ENCODE measurements at places on chromosomes 12 and 14.
A peak's percentile ranks its signal among the peaks of the same experiment; 100 is the strongest.

- peak; percentile 62 for DNase-seq
Observed at GRCh38 chr12:51823875-51824565, 24.5 kb downstream of the FIGNL2 start.

DNA sequence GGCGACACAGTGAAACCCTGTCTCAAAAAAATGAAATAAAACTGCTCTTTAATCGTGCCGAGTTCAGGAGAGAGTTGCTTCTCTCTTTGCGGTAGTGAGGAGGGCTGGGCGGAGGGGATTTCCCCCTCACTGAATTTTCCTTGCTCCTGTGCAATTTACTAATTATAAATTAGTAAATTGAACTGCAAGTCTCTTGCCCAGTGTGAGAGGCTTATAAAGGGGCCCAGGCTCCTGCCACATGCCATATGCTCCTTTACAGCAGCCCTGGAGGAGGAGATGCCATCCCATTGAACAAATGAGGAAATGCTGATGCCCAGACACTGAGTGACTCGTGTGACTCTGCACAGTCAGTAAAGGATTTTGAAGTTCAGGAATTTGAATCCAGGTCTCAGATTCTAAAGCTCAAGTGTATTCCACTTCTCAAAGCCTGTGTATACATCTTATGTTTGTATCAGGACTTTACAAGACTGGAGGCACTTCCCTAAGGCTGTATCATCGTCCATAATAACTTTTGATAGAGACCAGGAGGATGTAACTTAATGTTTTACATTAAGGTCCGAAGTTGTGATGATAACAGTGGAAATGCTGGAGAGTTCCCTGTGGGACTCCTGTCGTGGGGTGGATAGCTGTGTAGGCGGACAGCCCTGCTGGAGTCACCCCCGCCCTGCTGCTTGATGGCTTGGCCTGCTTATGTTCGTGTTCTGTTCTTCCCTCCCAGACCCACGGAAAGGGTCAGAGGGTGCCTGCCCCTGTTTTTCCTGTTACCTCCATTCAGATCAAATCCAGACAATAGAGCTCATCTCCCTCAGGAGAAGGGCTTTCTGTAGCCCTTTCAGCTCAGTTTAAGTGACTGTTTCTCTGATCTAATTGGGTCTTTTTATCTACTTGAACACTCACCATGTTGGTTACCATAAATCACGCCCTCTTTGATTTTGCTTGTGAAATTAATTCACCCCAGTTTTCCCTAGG is 13.9 kb downstream of the PELI2 start:
- no peak for DNase-seq

DNA sequence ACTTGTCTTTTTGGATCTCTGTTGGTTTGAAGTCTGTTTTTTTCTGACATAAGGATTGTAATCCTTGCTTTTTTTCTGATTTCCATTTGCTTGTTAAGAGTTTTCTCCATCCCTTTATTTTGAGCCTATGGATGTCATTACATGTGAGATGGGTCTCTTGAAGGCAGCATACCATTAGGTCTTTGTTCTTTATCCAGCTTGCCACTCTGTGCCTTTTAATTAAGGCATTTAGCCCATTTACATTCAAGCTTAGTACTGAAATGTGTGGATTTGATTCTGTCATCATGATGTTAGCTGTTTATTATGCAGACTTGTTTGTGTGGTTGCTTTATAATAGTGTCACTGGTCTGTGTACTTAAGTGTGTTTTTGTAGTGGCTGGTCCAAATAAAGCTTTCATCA is 100.0 kb downstream of the CCDC91 start:
- no peak for DNase-seq

DNA sequence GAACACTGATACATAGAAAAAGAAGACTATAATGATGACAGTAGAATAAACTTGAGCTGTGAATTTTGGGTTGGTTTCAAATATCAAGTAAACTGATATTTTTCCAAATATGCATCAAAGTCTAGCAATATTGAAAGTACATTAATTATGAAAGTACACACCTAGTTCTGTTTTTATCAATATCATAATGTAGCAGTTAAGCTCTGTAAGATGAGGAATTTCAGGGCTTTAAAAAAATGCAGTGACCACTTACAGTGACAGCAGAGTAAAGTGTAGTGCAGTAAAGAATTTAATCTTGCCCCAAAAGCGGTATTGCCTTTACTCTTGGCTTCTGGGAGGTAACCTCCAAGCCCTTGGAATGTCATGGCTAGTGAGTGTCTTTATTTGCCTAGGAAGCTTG is 102.9 kb upstream of the ABCD2 start:
- DNase-seq: no peak

GRCh38 chr12:67482751-67483661 is 165.5 kb upstream of the DYRK2 start:
- peak; percentile 23 for DNase-seq

- no peak for DNase-seq
Observed at GRCh38 chr14:63322897-63323573, 4.3 kb upstream of the GPHB5 start.

DNA sequence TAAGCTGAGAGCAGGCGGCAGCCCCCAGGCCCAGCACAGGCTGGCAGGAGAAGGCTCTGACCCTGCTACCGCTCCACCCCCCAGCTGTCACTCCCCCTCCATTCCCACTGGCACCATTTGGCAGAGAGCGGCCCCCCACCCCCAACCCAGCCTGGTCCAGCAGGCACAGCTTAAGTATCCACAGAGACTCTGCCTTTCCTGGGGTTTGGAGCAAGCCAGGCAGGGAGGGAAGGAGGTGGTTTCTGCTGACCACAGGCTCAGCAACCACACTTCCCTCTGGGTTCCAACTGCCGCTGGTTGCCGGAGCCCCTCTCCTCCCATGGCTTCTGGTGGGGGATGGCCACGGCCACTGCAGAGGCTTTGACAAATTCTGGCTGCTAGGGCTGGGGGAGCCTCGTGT is 30.5 kb upstream of the CCND2 start:
- DNase-seq: no peak

GRCh38 chr14:104558231-104559027 is 21.1 kb upstream of the C14orf180 start:
- no peak for DNase-seq

GRCh38 chr14:78950649-78951048 is 780.5 kb downstream of the NRXN3 start:
- peak; percentile 51 for DNase-seq

- no peak for DNase-seq
Observed at GRCh38 chr14:100832311-100832960, 6.5 kb downstream of the MEG3 start.

DNA sequence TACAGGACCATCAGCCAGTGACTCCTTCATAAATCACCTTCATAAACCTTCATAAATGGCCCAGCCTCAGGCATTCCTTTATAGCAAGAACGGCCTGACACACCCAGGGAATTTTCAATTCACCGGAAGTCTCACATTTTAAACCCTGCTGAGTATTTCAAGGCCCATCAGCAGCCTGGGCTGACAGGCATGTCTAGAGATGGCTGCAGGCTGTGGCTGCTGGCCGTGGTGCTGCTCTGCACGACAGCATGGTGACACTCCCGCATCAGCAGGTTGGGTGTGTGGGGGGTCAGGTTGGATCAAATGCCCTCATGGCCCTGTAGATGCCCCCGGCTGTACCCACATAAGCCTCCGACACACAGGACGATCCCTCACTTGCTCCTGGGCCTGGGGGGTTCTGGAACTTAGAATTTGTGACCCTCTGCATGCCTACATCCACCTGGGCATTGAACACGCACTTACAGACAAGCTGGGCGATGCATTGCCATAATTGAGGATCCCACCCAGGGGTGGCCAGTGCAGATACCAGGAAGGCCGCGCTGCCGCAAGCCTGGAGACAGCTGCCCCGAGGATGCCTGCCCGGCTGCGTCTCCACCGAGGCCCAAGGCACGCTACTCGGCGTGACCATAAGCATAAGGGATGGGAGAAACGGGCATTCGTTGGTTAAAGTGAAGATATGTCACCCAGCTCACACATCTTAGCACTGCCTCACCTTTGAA is 124.3 kb downstream of the PIWIL1 start:
- no peak for DNase-seq

DNA sequence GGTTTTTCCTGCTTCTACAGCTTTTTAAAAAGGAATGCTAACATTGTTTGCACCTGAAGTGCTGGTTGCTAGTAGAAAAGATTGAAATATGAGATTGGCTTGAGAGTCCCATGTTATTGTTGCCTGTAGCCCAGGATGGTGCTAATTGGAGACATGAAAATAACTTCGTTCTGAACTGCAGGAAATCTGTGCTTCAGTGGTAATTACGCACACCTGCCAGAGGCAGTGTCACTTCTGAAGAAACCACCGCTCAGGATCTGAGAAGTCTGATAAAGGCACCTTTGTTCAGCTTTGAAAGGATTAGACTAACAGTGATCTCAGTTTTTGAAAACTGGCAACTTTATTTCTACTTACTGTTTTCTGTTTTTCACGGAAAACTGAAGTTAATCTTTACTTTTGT is 15.5 kb upstream of the ATP6V0A2 start:
- DNase-seq: no peak

DNA sequence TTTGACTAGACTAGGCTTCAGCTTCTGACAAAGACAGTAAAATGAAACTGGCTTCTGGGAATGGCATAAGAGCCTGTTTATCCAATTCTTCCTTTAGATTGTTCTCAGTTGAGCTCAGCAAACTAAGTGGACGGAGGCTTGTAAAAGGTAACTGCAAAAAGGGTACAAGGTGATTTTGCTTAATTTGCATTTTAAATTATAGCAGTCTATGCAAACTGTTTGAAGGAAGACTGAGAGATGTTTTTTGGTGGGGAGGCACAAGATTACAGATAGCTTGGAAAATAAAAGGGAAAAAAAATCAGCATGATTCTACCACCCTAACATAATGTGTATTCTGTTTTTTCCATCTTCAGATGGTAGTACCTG is 5.0 kb downstream of the SUSD6 start:
- DNase-seq: no peak

- no peak for DNase-seq
Observed at GRCh38 chr12:47943623-47944340, 19.6 kb upstream of the TMEM106C start.

- peak; percentile 67 for DNase-seq
Observed at GRCh38 chr14:54253195-54253947, 143.4 kb upstream of the CDKN3 start.

DNA sequence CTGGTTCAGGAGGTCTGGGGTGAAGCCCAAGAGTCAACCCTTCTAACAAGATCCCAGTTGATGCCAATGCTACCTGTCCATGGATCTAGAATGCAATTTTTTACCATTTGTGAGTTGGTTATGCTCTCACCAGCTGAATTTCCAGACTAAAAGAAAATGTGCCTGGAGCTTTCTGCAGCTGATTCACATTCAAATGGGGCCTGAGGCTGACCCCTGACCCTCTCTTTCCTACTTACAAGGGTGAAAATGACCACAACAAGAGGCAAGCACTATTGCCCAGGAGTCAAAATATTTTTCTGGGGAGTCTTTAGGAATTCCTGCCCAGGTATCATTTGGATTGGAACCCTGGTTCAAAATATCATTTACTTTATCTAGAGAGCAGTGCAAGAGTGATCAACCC is 159.1 kb downstream of the SAMD4A start:
- DNase-seq: no peak

DNA sequence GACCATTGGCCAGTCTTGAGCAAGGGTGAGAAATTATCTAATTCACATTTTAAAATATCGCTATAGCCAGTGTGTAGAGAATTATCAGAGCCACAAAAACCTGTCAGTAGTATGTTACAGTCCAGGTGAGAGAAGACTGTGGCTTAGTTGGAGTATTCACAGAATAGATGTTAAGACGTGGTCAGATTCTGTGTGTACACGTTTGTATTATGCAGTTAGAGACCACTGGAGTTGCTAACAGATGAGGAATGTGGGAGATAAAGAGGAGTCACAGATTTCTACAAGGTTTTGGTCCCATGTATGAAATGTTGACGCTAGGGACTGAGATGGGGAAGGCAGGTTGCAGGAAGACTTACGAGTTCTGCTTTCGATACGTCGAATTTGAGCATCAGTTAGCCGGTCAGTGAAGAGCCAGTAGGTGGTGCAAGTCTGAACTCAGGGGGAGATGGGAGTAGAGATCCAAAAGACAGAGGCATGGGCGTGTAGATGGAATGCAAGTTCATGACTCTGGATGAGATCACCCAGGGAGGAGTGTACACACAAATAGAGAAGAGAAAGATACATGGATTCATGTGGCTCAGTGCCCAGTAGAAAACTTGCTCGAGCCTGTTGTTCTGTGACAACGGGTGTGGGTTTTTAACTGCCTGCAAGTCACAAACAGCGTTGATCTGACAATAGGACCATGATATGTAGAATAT is 114.8 kb upstream of the FLRT2 start:
- DNase-seq: peak; percentile 90

DNA sequence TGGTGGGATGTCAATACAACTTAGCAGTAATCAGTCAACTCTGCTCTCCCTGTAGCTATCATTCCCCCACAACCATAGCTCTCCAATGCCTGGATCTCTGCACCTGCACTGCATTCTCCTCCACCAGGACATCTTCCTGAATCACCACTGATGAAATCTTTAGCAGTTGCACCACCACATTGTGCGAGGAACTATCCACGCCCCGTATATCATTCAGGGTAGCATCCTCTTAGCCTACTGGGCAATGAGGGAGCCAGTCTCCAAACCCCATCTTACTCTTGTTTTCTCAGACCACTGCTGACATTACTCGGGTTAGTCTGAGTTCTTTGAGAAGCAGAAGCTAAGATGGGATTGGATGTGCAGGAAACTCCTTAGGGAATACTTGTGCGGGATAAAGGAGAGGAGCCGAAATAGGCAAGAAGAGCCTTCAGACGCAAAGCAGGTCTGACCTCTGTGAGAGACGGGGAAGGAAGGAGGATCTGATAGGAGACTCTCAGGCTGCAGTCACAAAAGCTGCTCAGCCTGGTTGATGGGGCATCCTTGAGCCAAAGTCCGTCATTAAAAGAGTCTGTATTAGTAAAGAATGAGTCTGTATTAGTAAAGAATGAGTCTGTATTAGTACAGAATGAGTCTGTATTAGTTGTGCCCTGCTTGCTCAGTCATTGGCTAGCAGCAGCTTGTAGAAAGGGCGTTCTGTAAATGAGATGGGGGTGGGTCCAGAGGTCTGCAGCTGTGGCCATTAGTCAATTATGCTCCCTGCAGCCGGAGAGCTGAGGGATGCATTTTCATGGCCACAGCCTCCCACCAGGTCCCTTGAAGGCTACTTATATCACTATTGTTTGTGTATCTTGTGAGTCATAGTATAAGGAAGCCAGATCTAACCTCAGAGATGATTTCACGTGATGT is 49.6 kb upstream of the RASSF3 start:
- DNase-seq: peak; percentile 84

- DNase-seq: no peak
Observed at GRCh38 chr12:72246370-72246769, 25.8 kb upstream of the TRHDE start.

GRCh38 chr12:52399756-52400155 is 6.4 kb downstream of the KRT82 start:
- no peak for DNase-seq

DNA sequence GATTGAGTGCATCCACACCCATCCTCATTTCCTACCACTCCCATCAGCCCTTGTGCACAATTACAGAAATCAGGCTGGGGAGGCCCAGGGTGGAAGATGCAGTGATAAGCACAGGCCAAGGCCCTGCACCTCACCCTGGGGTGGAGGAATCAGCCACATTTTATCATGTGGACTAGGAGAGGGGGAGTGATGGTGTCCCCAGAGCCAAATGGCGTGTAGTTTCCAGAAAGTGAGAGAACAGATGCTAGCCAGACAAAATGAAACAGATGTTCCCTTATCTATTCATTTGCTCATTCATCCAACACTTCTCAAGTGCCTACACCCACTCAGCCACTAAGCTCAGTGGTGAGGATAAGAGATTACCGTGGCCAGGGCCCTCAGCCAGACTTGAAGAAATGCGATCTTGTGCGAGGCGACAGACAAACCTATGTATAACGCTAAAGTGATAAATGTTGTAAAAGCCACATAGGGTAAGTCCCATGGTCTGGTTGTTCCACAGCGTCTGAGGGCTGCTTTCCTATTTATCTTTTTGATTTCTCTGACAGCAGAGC is 93.6 kb downstream of the STAB2 start:
- no peak for DNase-seq

All from AG20443 (cell line).